ENCODE measurements at places on chromosomes 1 and 21.

- ATAC-seq: peak; percentile 92
Observed at GRCh38 chr1:245771511-245772281, 616.9 kb downstream of the KIF26B start.

- no peak for ATAC-seq
Observed at GRCh38 chr1:210456731-210457255, 128.1 kb downstream of the HHAT start.

GRCh38 chr1:16267690-16268180 is 30.8 kb upstream of the CPLANE2 start:
- ATAC-seq: no peak

- ATAC-seq: peak; percentile 55
Observed at GRCh38 chr1:184270556-184270955, 116.3 kb upstream of the C1orf21 start.

- no peak for ATAC-seq
Observed at GRCh38 chr1:222167896-222168295, 380.0 kb downstream of the HHIPL2 start.

DNA sequence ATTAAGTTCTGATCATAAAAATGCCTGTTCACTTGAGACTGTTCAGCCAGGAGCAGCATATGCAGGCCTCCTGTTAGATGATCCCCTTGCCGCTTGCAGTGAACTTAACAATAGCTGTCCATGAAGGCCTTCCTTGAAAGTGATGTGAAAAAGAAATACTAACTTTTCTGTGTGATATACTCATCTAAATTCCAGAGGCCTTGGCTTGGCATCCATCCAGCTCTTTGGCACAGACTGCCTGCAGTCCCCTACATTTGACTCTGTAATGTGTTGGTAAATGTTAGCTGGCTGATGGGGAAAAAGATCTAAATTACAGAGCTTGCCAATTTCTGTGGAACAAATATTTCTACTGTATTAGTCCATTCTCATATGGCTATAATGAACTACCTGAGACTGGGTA is 73.7 kb downstream of the KCNK2 start:
- peak; percentile 66 for ATAC-seq

DNA sequence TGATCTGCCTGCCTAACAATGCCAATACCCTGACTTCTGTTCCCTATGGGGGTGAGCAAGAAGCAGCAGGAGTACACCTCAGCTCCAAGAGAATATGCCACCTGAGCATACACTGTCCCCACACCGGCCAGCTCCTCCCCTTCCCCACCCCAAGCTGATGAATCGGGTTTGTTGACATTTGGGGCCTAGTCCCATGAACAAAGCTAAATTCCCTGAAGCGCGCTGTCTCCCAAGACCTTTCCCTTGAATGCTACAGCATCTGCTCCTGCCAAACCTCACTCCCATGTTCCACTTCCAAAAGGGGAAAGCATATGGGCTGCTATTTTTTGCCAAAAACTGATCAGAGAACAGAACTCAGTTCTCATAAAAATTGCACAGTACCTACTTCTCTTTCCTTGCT is 220.4 kb upstream of the CAMK1G start:
- no peak for ATAC-seq

DNA sequence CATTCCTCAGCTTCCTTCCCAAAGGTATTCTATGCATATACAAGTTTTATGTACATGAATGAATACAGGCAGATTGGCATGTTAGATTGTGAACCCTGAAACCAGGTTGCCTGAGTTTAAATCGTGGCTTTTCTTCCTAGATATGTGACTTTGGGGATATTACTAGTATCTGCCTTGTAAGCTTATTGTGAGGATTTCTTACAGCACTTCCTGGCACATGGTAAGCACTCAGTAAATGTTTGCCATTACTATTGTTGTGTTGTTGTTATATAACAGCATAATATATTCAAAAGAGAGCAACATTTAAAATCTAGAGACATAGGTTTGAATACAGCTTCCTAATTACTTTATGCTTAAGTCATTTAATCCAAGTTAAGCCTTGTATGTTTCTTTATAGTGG is 45.1 kb downstream of the RAP1A start:
- no peak for ATAC-seq

DNA sequence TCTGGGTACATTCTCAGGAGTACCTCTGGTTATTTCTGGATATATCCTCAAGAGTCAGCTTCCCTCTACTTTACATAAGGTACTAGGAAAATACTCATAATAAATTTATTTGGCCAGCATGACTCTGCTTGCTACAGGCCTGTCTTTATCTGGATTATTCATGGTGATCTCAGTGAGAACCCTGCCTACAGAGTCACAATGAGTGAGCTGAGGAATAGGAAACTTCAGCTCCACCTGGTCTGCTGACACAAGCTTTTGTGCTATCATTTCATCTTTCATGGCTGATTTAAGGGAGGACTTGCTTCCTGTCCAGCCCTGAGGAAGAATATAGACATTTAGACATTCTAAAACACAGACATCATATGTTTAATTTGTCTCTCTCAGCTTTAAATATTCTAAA is 19.5 kb upstream of the SUCO start:
- ATAC-seq: no peak

DNA sequence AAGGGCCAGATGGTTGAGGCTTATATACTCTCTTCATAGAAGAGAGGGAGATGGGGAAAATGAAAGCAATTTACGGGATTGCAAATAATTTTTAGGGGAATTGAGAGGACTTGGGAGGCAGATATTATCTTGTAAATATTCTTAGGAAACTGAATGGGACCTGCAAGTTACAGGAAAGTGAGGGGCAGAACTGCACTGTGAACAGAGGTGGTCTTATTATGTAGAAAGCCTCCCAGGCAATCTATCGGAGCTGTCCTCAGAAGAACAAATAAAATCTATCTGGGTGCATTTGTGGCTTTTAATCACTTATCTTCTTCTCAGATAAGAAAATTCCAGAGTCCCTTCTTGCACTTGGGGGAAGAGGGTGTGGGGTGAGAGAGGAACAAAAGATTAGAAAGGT is 223.5 kb downstream of the RHOU start:
- ATAC-seq: no peak

- ATAC-seq: no peak
Observed at GRCh38 chr1:25049190-25049589, 119.1 kb upstream of the RUNX3 start.

- no peak for ATAC-seq
Observed at GRCh38 chr1:101073836-101074235, 48.3 kb upstream of the DPH5 start.

- no peak for ATAC-seq
Observed at GRCh38 chr1:203703586-203703985, 61.4 kb upstream of the LAX1 start.

DNA sequence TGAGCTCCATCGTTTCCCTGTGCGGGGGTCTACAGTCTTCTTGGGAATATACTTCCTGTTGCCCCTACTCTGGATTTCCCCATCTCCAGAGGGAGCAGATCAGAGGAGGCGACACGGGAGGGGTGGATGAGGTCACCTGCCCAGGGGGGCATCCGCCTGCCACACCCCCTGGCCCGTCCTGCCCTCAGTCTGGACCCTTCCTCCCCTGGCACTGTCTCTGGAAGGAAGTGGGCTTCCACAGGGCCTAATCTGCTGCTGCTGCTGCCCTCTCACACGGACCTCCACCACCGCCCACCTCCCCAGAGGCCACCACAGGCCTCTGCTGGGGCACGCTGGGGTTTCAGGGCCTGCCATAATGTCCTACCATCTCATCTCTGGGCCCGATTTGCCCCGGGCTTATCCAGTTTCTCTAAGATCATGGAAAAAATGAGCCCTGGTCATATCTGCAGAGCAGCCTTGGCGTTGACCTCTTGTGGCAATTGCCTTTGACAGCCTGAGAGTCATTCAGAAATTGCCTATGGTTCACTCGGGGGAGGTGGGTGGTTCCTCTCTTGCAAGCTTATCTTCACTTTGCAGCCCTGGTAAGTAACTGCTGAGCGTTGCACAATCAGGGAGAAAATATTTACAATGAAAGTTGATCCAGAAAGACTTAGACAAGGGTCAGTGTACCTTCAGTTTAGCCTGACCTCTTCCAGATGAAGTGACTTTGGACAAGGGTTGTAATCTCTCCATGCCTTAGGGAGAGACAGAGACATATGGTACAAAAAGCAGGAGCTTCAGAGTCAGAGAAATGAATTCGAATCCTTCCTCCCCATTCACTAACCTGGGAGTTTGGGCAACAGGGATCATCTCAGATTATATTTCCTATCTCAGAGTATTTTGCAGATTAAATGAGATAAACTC is 252.4 kb downstream of the TOMM20 start:
- no peak for ATAC-seq

GRCh38 chr1:82565146-82565545 is 764.4 kb downstream of the ADGRL2 start:
- ATAC-seq: peak; percentile 100

DNA sequence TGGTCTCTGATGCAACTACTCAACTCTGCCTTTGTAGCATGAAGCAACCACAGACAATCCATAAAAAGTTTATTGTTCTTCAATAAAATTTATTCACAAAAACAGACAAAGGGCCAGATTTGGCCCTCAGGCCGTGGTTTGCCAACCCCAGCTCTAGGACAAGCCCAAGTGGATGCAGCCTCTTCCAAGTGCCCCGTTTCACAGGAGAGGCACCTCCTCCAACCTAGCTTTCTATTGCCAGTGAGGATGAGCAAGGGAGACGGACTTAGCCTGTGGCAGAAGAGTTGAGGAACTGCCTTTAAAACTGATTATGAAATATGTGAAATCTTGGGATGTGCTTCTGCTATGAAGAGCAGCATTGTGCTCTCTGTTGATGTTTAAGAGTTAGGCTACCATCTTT is 105.4 kb downstream of the PSMG1 start:
- no peak for ATAC-seq

DNA sequence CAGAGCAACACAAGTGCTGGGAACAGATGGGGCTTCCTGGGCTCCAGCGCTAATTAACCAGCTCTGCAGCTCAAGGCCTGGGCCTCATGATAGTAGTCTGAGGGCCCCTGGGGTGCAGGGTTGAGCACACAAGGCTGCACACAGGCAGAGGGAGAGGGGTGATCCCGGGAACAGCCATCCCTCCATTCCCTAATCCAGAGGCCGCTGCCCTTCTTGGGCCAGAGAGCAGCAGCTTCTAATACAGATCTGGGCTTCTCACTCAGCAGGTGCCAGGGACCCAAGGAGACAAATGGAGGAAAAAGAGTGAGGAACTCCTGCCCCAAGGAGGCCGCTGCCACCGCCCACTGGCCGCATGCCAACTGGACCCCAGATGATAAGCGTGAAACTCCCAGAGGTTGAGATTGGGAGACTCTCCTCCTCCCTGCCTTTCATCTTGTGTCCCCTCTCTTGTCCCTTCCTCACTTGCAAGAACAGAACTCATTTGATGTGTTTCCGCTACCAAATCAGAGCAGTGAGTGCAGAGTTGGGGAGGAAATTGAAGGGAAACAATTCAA is 58.0 kb upstream of the IFNAR2 start:
- no peak for ATAC-seq

DNA sequence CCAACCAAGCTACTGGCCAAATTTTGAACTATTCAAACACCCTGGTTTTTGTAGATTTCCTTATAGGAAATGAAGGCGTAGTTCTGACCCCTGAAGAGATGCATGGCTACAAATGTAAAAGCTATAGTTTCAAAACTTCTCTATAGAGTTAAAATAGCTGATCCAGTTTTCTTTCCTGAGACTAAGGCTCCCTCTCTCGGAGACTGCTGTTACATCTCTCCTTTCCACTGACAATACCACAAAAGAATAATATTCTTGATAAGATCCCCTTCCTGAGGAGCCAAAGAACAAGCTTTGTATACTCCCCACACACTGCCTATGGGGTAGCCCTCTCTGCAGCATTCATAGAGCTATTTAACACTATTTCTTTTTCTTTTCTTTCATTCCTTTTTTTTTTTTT is 6.7 kb upstream of the CFAP126 start:
- peak; percentile 74 for ATAC-seq

DNA sequence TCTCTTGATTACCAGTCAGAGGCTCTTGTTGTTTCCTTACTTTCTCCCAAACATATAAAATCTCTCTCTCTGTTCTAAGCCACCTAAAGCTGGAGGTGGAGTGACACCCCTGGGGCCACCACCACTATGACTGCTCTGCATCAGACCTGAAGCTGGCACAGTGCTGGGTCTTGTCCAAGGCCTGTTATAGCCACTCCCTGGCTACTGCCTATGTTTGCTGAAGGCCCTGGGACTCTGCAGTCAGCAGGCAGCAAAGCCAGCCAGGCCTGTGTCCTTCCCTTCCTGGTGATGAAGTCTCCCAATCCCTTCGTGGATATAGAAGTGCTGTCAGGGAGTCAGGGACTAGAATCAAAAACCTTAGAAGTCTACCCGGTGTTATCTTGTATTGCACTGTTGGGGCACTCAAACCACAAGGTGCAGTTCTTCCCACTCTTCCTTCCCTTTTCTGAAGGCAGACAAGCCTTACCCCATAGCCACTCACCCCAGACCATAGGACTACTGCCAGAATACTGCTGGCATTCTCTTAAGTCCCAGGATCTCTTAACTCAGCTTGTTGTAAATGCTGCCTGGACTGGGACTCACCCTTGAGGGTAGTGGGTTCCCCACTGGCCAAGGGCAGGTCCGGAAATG is 103.1 kb downstream of the RPS6KC1 start:
- no peak for ATAC-seq

- no peak for ATAC-seq
Observed at GRCh38 chr1:54791880-54792522, 9.1 kb downstream of the TTC22 start.

DNA sequence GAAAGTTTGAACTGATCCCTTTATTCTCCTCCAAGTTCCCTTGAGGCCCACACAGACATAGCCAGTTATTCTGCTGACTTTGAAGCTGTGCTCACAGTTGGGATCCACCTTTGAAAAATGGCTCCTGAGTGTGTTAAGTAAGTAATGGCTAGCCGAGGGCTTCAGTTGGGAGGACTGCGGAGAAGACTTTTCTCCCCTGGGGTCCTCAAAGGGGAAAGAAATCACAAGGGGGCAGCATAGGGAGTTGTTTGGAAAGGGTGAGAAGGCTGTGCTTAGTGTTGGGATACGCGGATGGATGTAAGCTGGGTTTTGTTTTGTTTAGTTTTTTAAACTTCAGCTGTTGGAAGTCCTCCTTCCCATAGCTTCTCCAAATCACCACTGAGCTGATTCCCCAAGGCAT is 8.3 kb downstream of the PGM1 start:
- no peak for ATAC-seq

- ATAC-seq: no peak
Observed at GRCh38 chr1:67290236-67290635, 17.4 kb upstream of the IL12RB2 start.

GRCh38 chr1:92076363-92076762 is 1.2 kb upstream of the SETSIP start:
- no peak for ATAC-seq

- ATAC-seq: no peak
Observed at GRCh38 chr21:34946916-34947534, 102.1 kb downstream of the RUNX1 start.

DNA sequence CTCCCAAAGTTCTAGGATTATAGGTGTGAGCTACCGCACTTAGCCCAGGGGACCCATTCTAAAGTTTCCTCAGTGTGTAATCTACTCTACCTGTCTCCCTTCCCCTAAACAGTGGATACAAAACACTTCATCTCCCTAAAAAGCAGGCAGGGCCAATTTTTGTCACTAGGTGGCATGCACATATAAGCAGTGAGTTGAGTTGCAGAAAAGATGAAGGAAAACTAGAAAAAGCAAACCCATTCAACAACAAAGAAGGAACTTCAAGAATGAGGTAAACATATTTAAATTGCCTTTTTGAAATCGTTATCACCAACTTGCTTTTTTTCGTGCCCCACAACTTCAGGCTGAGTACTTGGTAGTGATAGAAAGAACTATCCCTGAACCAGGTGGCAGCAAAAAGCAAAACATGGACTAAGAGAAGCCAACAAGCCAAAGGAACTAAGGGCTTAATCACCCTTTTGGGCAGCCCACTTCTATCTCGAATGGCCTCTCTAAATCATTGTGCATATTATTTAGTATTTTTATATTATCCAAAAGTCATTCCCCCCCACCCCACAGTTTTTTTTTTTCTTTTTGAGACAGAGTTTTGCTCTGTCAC is 19.7 kb upstream of the ALDH9A1 start:
- ATAC-seq: peak; percentile 91

Data from SK-N-SH treated with all-trans-retinoic acid at 6 μM for 48 hours (cell line).